ENCODE measurements at places on chromosomes 11 and 22.

DNA sequence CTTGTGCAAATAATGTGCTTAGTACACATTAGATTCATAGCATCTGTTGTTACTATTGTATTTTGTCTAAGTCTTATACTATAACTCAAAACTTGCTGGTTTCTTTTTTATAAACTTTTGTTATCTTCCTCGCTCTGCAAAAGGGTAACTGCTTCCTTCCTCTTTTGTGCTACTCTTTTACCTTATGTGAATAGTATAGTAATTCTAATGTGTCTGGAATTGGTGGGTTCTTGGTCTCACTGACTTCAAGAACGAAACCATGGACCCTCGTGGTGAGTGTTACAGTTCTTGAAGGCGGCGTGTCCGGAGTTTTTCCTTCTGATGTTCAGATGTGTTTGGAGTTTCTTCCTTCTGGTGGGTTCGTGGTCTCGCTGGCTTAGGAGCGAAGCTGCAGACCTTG lies 563.1 kb upstream of the LUZP2 start:
- DNase-seq, result no peak
- no peak overlapping the region for H3K27ac ChIP-seq
- H3K36me3 ChIP-seq, result no peaks in the 10 kb centered on the region

DNA sequence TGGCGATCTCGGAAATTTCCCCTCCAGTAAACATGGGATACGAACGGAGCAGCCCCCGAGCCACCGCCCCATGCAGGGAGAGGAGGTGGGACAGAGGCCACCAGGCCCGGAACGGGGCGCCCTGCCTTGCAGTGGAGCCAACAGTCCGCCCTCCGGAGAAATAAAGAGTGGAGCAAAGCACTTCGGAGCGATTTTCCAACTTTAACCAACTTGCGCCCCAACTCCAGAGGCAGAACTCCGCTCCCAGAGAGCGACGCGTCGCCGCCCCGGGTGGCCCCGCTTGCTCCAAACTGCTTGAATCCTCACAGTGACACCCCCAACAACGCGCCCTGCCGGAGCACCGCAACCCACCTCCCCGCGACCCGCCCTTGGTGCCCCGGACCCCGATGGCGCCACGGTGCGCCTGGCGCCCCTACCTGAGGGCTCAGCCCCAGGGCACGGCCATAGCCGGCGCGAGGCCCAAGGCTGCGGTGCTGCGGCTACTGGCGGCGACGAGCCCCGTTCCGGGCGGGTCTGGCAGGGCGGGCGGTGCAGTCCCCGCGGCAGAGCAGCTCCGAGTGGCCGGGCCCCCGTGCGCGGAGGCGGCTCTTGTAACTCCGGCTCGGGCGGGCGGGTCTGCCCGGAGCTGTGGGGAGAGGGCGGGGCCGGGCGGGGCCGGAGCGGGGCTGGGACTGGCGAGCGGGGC lies at the start of gene AHNAK:
Gene AHNAK (minus strand): TSS at position 563 of the 685 bp plus-strand sequence. CDS start 10,708 bp downstream, outside the sequence.
- peak within 1 kb of the TSS; percentile 74 for H3K4me3 ChIP-seq
- H3K4me1 ChIP-seq, result peaks cover 10% of the 10 kb centered on the region
- no peaks in the 10 kb centered on the region for H3K36me3 ChIP-seq
- peak within 1 kb of the TSS; percentile 72 for H3K27ac ChIP-seq

- no peaks in the 10 kb centered on the region for H3K27me3 ChIP-seq
- H3K4me3 ChIP-seq, result no peak overlapping the region
- no peak for DNase-seq
Measured at GRCh38 chr22:30193031-30193775, 53.4 kb downstream of the LIF start.

DNA sequence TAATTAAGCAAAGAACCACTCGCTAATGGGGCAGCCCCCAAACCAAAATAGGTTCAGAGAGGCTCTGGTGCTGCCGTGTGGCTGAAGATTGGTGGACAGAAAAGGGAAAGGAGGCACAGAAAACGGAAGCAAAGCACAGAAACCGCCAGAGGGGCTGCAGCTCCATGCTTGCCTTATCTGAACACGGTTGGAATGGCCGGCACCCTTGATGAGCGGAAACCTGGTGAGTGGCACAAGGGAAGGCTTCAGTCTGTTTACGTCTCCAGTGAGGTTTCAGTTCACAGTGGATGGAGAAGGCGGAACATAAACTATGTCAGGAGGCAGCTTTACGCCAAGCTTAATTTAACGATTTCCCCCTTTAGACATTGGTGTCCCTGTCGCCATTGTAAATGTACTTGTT lies 5.2 kb upstream of the PRR33 start:
- no peak overlapping the region for H3K4me3 ChIP-seq
- no peaks in the 10 kb centered on the region for H3K4me1 ChIP-seq
- no peaks in the 10 kb centered on the region for H3K36me3 ChIP-seq
- no peak overlapping the region for H3K27ac ChIP-seq

- no peaks in the 10 kb centered on the region for H3K36me3 ChIP-seq
- no peaks in the 10 kb centered on the region for H3K27me3 ChIP-seq
- no peak overlapping the region for H3K4me3 ChIP-seq
- H3K4me1 ChIP-seq, result no peaks in the 10 kb centered on the region
- H3K27ac ChIP-seq, result no peak overlapping the region
Measured at GRCh38 chr11:34646431-34646830, 25.5 kb downstream of the EHF start.
